ENCODE measurements at places on chromosomes 4 and X. TPM values are rescaled to one million over a fixed set of nuclear protein-coding genes. Genes with fewer than 3 reads are reported as not detected.
A peak's percentile ranks its signal among the peaks of the same experiment; 100 is the strongest.

SSX2 gene
- total RNA-seq, result not detected

SPATA4 gene
- 0.13 TPM for total RNA-seq

SCD5 gene
- total RNA-seq, result 4.2 TPM

MAGEA2B gene
- not detected for total RNA-seq

TRIM75 gene
- total RNA-seq, result not detected

FAM184B gene
- not detected for total RNA-seq

ATOH1 gene
- not detected for total RNA-seq

NEUROG2 gene
- not detected for total RNA-seq

- DNase-seq, result peak; percentile 74
These were observed 59.2 kb downstream of the SLC7A11 start for GRCh38 chr4:138182838-138183426.

GRCh38 chrX:38999967-39000745 is 198.9 kb downstream of the MID1IP1 start:
- no peak for DNase-seq

GRCh38 chr4:145531223-145531622 is 49.6 kb downstream of the SMAD1 start:
- no peak for DNase-seq

- DNase-seq, result no peak
These were observed 14.3 kb downstream of the HNRNPDL start for GRCh38 chr4:82415922-82416365.

- DNase-seq, result no peak
These were observed 21.7 kb downstream of the PPP2R2C start for GRCh38 chr4:6450709-6451108.

GRCh38 chr4:6134612-6135220 is 65.6 kb downstream of the JAKMIP1 start:
- no peak for DNase-seq

GRCh38 chrX:76183289-76184049 is 10.6 kb downstream of the PBDC1 start:
- DNase-seq, result peak; percentile 32

GRCh38 chrX:42686706-42687105 is 91.3 kb downstream of the PPP1R2C start:
- peak; percentile 75 for DNase-seq

GRCh38 chr4:10123227-10124101 is 6.9 kb upstream of the WDR1 start:
- no peak for DNase-seq

GRCh38 chr4:33411182-33411581 is 2691.0 kb downstream of the PCDH7 start:
- peak; percentile 45 for DNase-seq

- peak; percentile 56 for DNase-seq
These were observed 177.3 kb downstream of the BANK1 start for GRCh38 chr4:101967697-101968346.

DNA sequence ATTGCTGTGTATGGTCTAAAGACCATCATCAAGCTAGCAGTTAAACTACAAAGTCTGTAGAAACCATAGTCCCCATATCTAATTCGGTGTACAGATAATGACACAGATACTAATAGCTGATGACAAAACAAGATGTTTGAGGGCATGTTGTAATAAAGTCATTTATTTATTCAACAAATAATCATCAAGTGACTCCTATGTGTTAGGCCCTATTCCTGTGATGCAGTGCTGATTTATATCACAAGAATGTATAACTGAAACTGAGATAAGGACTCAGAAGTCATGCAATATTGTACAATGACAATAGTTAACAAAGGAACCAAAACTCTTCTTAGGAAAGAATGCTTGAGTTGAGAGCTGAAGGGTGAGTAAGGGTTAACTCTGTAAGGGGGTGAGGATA is 315.0 kb upstream of the NR3C2 start:
- DNase-seq, result peak; percentile 90

DNA sequence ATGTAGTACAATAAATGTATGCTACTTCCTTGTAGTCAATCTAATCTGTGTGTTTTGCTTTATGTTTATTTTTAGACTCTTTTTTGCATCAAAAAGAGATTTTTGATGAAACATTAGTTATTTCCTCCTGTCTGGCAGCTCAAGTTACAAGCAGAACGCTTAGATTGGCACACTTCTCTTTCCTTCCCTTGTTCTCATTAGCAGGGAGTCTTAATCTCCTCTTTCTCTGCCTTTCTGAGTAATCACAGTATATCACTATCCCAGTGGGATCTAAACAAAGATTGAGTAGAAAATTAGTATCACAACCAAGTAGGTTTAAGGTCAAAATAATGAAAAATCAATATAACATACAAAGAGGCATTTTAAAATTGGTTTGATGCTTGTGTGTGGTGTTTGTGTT is 1192.6 kb downstream of the C4orf33 start:
- no peak for DNase-seq

- no peak for DNase-seq
These were observed 352.8 kb downstream of the DHRSX start for GRCh38 chrX:2147928-2148327.

DNA sequence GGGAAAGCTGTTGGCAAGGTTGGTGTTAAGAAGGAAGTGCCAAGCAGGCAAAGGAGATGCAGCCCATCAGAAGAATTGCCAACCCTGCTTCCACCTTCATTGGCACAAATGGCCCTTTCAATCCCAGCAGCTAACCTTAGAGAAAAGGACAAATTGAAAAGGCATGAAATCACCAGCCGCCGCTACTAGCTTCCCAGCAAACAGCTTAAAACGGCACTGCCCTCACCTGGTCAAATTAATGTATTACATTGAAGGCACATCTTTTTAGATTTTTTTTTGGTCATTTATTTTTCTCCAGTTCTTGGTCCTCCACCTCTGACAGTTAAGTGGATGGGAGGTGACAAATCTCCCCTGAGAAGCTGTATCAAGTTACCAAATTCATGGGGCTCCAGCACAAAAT is 51.0 kb upstream of the NHSL2 start:
- DNase-seq, result peak; percentile 13

- DNase-seq, result no peak
These were observed 88.3 kb downstream of the EVC2 start for GRCh38 chr4:5619913-5620625.

GRCh38 chrX:130878350-130879341 is 24.4 kb downstream of the ENOX2 start:
- peak; percentile 85 for DNase-seq

DNA sequence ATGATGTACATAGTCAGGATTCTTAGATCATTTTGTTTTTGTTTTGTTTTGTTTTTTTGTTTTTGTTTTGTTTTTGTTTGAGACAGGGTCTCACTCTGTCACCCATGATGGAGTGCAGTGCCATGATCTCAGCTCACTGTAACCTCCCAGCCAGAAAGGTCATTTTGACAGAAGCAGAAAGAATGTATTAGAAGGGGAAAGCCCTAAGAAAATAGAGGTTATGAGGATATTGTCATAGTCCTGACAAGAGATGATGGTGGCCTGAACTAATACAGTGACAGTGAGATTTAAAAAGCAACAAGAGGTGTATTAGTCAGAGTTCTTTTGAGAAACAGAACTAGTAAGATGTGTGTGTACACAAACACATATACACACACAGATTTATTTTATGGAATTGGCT is 503.3 kb downstream of the RPA4 start:
- DNase-seq, result no peak

Measured in bronchial epithelial cell (primary cell).